Caudate nucleus (tissue), 63 donors: ENCODE measurements at places on chromosomes 6 and 20.

DNA sequence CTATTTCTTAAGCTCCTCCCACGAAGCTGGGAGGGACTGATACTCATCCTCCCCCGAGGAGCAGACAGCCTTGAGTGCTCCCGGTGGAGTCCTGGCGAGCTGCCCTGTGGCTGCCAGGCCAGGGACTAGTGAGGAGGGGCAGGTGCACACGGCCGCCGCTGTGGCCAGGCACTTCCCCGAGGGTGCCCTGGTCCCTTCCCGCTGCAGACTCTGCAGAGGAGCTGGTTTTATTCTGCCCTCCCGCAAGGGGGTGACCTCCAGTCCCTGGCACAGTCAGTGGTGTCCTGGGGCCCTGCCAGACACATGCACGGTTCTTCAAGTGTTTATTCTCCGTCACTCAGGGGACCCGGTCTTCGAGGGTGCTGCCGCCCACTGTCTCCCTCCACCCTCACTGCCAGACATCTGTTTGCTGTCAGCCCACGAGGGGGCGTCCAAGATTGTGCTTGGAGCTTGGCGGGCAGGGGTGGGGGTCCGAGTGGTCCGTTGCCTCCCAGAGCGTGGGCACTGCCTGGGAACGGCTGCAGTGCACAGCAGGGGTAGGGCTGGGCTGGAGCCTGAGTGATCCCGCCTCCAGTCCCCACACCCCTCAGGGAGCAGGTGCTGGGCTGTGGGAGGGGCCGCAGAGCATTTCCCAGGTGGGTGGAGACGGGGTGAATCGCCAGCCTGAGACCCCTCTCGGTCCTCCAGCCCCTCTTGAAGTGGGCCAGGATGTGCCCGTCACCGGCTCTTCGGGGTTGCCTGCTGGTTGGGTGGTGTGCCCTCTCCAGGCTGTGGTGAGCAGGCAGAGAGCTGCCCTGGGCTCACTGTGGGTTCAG, 3.1 kb upstream of the CABLES2 start:
- DNase-seq, result peak; percentile 8

- no peak for DNase-seq
These were observed 238.2 kb upstream of the NOX3 start for GRCh38 chr6:155693573-155694418.

- no peak for DNase-seq
These were observed 238.6 kb upstream of the PLN start for GRCh38 chr6:118309337-118310093.

GRCh38 chr20:31758991-31759390, 19.9 kb downstream of the TPX2 start:
- no peak for DNase-seq

GRCh38 chr6:108961985-108962384, 113.8 kb downstream of the ARMC2 start:
- no peak for DNase-seq

DNA sequence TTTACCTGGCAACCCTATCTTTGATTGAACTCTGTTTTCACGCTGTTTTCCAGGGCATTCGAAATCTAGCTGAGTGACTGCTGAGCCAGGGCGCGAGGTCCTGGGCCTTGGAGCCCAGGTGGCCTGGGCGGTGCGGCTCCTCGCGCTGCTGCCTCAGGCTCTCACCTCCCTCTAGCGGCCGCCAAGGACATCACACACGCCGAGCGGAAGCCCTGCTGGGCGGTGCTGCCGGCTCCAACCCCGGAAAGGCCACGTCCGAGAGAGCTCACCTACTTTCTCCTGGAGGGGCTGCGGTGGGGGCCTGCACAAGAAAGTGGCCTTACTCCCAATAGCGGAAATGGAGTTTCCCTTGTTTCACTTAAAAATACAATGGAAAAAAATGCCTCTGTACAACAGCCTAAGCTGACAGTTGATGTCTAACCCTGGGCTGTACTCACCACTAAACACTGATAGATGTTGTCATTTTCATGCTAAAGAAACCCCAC, 77.7 kb downstream of the ELOVL4 start:
- peak; percentile 29 for DNase-seq

- no peak for DNase-seq
These were observed 16.3 kb downstream of the BMP2 start for GRCh38 chr20:6783752-6784151.

DNA sequence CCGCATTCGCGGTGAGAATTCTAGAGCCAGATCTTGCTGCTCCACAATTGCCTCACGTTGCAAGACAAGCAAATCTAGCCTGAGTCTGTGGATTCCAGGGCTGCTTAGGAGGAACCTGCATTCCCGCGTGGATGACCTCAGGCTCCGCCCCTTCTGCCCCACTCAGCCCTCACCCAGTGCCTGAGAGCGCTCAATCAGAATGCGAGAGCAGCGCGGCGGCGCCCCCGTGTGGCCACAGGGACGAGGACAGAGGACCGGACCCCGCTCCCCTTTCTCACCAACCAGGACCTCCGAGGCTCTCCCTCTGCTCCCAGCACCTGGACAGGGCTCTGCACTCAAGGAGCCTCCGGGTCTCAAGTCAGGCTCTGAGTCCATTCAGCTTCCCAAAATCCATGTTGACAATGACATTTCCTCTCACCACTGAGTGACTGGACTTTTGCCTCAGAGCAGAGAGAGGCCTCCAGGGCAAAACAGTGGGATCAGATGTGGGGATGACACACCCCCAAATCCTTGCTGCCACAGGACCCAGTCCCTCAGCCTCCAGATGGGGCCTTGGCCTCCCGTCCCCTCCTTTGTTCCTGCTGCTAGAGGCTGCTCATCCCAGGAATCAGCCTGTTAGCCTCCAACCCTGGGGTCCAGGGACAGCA, 52.0 kb downstream of the RPP21 start:
- peak; percentile 7 for DNase-seq

DNA sequence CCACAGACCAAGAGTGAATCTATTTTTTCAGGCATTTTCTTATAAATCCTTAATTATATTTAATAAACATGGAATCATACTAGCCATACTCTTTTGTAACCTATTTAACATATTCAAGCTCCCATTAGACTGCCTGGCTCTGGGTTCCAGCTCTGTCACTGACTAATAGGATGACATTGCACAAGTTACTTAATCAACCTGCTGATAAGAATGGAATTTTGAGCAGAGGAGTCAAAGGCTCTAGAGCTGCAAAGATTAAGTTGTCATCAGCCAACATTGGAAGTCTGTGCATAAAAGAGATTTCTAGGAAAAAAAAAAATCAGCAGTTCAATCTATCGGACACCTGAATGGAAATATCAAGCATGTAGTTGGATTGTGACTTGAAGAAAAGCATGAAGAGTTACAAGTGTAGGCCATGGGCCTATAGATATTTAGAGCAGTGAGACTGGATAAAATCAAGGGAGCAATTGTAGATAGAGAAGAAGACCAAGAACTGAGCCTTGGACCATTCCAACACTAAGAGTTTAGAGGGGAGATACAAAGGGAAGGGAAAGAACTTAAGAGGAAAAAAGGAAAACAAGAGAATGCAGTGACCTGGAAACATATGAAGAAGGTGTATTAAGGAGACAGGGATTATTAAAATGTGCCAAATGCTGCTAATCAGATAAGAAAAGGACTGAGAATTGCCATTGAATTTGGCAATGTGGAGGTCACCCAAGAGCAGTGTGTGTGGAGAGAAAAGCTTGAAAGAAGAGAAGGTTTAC, 11.0 kb upstream of the HINT3 start:
- no peak for DNase-seq

DNA sequence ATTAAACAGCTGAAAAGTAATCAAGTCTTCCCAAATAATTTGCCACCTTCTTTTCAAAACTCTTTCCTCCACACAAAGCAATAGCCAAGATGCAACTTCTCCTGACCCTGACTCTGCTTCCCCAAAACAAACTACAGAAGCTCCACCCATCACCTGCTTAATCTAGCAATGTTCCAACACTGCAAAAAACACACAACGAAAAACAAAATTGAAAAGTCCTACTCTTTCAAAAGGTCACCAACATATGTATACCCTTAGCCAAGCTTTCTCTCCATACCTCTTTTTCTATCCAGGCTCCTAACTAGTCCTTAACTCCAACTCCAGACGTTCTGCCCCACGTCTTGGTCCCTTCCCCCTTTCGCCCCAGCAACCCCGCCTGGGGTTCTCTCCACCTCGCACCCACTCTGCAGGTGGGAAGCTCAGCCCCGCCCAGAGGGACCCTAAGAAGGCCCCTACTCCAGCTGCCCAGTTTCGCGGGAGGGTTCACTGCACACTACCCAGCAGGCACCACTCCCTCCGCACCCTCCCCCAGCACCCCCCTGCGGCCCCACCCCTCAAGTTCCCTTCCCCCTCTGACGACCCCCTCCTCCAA, 717 bp downstream of the CSNK2A1 start:
- DNase-seq, result no peak

DNA sequence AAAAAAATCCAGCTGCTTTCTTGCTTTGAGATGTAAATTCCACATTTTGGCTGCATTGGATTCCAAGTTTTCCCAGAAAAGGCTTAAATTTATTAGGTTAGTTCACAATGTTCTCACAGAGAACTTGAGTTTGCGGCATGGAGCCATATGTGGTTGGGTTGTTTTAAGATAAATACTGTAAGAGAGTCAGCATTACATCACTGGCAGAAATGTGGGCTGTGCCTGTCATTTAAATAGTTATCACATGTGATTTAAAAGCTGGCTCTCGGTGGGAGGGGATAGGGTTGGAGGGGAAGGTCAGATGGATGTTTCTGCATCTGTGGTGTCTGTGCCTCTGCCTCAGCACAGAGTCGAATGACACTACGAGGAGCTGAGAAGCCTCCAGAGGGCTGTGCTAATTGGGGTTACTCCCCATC, 73.8 kb upstream of the SCP2D1 start:
- DNase-seq, result peak; percentile 43

- DNase-seq, result no peak
These were observed 23.9 kb downstream of the ZNF337 start for GRCh38 chr20:25672659-25673235.

GRCh38 chr6:88119769-88120168, 46.4 kb downstream of the CNR1 start:
- no peak for DNase-seq

- DNase-seq, result no peak
These were observed 117.6 kb upstream of the PHACTR1 start for GRCh38 chr6:12598919-12599318.
